ENCODE measurements at places on chromosomes 12 and 14.

DNA sequence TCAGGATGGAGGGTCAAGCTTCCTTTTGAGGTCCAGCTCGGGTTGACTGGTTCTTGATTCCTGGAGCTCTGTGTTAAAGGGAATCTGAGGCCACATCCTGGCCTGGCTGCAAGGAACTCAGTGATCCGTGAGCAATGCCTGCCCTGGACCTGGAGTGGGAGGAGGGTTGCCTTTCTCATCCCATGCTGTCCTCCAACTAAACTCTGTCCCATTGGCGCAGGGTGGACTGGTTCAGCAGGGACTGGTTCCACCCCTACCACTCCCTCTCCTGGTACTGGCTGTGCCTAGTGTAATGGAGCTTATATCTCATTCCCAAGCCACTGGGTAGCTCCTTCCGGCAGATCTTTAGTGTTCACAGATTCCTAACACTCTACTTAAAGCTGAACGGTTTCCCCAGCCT, 3.9 kb upstream of the CMKLR1 start:
- no peak for DNase-seq

DNA sequence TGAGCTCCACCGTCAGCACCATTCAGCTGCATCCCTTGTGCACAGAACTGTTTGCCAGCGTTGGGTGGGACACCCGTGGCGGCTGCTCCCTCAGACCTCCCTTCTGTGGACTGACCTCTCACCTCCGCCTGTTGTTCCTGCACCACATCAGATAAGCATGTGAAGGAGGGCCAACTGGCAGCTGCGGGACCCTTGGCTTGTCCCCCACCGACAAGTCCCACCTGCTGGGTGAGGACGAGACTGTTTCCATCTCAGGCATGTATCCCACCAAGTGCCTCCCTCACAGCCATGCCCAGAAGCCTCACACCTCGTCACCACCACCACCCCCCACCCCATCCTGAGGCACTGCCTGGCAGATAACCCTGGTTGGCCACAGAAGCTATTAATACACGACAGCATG, 18.6 kb upstream of the TEAD4 start:
- no peak for DNase-seq

DNA sequence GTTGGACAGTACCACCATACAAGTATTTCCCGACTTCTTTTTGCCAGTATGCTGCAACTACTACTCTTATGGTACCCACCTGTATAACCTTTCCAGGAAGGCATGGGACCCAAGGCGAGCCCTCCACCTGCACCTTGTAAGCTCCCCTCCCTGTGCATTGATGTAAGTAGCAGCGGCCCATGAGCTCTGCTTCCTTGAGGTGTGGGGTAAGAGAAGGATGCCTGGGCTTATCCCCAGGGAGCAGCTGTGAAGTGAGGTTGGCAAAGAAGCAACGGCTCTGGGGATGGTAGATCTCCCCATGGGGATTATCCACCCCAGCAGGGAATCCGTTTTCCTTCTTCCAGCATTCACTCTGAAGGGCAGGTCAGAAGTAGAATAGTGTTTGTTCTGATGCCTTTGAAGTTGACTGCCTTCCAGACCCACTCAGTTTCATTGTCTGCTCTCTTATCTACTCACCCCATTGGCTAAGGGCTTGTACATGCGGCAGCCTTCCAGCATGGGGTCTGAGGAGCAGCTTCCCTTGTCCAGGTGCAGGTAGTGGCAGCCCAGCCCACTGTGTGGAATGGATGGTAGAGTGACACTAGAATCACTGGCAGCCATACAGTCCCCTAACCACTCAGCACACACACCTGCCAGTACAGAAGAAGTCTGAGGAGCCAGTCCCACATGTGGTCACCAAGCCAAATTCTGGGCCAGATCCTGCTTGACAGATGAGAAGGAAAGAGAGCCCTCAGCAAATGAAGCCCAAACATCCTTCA, 3.4 kb downstream of the CIROP start:
- no peak for DNase-seq

GRCh38 chr12:85823436-85824180, 12.6 kb downstream of the RASSF9 start:
- DNase-seq = no peak

DNA sequence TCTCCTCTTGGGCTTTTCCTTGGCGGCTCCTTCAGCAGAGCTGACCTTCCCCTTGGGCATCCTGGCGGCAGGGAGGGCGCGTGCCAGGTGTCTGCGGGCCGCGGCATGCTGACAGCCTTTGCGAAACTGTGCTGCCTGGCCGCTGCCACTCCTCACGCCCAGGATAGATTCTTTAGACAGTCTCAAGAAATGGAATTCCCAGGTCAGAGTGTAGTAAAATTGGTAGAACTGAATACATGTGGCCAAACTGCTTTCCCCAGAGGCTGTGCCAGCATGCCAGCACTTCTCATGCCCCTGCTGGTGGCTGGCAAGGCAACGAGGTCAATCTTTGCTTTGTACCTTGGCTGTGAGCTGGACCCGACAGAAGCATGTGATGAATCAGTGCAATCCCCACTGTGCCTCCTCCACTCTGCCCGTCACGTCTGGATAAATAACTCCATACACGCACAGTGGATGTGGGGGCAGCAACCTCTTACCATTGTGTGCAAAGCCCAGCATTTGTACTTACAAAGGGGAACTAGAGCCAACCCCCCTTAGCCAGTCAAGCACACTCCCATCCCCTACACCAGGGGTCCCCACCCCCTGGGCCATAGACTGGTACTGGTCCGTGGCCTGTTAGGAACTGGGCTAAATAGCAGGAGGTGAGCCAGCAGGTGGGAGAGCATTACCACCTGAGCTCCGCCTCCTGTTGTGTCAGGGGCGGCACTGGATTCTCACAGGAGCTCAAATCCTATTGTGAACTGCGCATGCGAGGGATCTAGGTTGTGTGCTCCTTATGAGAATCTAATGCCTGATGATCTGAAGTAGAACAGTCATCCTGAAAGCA, 90.9 kb downstream of the ACTN1 start:
- no peak for DNase-seq

DNA sequence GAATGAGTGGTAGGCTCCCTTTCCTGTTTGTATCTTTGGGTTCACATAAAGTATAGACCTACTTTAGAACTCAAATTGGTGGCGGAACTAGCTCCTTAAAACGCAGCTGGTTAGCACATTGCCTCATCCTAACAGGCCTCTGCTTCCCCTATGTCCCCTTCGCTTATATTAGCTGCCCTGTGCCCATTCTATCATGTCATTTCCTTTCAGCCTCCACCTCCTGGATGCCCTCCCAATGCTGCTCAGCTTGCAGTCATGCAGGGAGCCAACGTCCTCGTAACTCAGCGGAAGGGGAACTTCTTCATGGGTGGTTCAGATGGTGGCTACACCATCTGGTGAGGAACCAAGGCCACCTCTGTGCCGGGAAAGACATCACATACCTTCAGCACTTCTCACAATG, 3.5 kb downstream of the DAZAP2 start:
- no peak for DNase-seq

- DNase-seq = peak; percentile 66
These were observed 69.6 kb downstream of the MOK start for GRCh38 chr14:102235275-102235897.

DNA sequence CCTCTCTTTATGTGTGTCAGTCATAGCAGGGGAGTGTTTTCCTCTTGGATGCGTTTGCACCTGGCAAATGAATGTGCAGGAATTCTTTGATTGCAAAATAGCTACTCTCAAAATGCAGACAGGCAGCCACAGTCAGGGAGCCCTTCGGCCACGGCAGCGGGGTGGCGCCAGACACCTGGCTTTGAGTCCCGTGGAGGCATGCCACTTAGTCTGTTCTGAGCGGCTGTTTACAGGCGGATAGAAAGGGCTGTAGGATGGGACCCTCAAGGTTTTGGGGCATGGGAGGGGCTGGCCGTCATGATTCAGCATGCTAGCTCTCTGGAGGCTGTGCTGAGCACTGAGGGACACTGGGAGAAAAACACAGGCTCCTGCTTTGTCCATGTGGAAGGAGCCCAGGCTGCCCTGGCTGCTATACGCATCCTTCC, 117.1 kb downstream of the SLC25A47 start:
- no peak for DNase-seq

DNA sequence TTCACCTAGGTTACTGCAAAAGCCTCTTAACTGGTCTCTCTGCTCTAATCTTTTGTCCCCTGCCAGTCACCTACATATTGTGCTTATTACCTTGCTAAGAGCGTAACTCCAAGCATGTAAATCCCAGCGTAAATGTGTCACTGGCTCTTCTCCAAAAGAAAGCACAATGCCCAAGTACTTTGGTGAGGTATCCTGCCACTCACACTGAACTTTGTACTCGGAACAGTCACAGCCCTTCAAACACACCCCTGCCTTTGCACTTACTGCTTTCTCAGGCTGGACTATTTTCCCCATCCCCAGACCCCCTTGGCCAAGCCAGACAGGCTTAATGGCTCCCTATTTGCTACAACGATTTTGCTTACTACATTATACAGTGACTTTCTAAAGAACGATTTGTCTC, 31.7 kb downstream of the GALNT4 start:
- no peak for DNase-seq

DNA sequence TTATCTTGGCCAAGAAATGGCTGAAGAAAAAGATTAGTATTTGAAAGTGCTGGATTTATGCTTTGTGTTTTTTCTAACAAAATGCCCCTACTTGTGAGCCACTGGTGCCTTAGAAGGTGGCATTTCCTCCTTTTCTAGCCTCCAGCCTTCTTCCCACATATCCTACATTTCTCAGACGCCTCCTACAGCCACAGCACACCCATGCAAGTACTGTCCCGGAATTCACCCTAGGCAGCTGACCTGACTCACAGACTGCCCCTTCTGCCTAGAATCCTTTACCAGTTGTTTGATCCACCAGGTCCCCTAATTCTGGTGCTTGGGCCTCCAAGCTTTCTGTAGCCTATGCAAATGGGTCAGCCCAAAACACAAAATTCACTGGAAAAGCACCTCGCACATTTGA, 166.0 kb downstream of the FOXN3 start:
- peak; percentile 52 for DNase-seq

- no peak for DNase-seq
These were observed 83.9 kb downstream of the GPATCH2L start for GRCh38 chr14:76235628-76236027.

GRCh38 chr12:89756585-89757398, 48.2 kb upstream of the ATP2B1 start:
- DNase-seq = peak; percentile 67

- DNase-seq = no peak
These were observed 846.7 kb downstream of the TMEM121 start for GRCh38 chr14:106372870-106373652.

DNA sequence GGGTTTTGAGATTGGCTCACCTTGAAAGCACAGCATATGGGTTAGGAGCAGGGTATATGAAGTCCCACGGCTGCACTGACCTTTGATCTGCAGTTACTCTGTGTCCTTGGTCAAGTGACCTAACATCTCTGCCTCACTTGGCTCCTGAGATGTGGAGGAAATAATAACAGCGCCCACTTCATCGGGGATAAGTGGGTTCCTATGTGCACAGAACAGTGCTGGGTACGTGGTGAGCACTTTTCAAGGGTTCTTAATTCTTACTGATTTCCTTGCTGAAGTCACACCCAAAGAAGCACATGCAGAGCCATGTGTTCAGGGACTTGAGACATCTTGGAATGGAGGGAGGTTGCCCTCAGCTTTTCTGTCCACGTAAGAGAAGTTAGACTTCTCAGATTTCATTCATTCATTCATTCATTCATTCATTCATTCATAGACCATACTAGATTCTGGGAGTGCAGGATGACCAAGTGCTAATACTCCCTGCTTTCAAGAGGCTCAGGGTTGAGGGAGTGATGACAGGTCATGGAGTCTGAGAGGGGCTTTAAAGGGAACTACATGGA, 39.4 kb downstream of the ADGRD1 start:
- no peak for DNase-seq
